Activated CD4-positive, alpha-beta T cell treated with anti-CD3 and anti-CD28 coated beads, Interleukin-2, Interleukin-4, amounts not matched to agents 100 ng/mL and 50 ng/mL, durations not matched to agents 16 hours and 8 hours (primary cell): ENCODE measurements at places on chromosomes 16 and 17.

GRCh38 chr17:64252831-64253230 is 10.2 kb downstream of the TEX2 start:
- no peak for DNase-seq

DNA sequence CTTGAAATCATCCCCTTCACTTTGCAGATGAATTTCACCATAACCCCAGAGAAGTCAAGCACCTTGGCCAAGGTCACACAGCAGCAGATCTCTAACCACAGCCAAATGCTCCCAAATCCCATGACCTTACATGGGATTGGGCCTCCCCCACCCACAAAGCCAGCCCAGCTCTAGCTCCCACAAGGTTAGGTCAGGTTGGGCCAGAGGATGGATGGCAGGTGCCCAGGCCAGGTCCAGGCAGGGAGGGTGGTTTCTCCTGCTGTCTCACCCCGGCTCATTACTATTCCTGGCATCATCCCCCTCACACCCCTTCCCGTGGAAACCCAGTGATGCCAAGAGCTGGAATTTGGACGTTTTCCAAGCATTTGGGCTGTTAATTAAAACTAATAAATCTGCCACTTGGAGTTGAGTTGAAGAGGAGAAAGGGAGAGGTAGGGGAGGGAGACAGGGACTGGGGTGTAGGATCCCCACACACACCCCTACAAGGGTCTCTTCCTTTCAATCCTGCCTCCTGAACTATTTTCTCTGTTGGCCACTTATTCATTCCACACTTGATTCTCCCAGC is 181.6 kb downstream of the TMEM132E start:
- DNase-seq: no peak

GRCh38 chr16:84717484-84717883 is 17.7 kb downstream of the USP10 start:
- DNase-seq: no peak

- no peak for DNase-seq
Observed at GRCh38 chr17:14448818-14449217, 147.9 kb downstream of the HS3ST3B1 start.

- DNase-seq: no peak
Observed at GRCh38 chr17:34566873-34567272, 12.5 kb upstream of the TMEM132E start.

DNA sequence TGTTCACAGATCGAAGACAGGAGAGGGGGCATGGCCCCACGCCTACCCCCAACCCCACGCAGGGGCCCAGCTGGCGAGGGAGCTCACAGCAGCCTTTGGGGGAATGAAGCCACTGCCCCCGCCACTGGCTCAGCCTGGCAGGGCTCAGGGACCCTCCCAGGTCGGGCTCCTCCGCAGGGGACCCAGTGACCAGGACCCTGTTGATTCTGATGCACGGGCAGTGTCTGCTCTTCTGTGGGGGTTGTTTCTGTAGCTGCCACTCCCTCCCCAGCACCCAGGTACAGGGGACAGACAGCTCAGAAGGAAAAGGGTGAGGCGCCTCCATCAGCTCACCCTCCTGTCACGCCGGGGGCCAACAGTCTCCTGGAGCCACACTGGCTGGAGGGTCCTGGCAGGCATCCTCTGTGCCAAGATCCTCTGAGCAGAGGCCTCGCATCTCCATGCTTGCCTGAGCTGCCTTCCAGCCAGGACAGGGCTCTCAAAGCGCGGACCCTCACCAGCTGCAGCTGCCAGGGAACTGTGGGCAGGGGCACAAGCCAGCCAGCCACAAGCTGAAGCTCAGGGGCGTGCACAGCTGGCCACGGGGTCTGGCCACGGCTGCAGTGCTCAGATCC is 49.1 kb downstream of the ZNF778 start:
- no peak for DNase-seq

DNA sequence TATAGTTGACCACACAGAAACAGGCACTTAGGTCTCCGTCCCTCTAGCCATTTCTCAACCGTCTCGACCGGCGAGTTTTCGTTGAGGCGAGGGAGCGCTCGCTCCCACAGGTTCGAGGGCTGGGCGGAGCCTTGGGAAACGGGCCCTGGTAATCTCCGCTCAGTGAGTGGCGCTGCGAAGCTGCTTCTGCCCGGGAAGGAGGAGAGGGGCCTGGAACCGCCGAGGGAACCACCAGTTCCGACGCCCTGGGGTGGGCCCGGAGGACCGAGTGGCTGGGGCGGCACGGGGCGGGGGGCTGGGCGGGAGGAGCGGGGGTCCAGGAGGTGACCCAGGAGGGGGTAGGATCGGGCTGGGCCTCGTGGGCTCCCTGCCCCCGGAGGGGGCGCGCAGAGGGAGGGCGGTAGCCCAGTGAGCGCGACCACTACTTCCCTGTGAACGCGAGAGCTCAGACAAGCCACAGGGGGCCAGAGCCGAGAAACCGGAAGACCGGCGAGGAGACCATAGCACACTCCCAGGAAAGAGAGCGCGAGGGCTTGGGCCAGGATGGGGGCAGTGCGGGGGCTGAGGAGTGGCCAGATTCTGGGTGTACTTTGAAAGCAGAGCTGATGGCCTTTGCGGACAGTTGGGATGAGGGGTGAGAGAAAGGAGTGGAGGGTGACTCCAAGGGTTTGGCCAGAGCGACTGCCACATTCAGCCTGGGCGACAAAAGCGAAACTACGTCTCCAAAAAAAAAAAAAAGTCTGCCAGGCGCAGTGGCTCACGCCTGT is 29.9 kb upstream of the ARL4D start:
- peak; percentile 71 for DNase-seq

DNA sequence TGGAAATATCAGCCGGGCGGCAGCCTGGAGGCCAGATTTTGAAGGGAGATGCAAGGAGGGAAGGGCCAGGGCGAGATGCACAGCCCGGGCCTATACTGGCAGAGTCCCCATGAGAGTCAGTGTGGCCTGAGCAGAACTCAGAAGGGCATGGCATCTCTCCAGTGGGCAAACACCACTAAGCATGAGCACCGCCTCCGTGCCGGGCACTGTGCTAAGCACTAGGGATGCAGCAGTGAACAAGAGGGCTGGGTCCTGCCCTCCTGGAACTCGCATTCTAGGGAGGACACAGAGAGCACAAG is 33.5 kb downstream of the TK2 start:
- DNase-seq: no peak

GRCh38 chr17:48011405-48012150 is 26.0 kb downstream of the COPZ2 start:
- DNase-seq: peak; percentile 63

DNA sequence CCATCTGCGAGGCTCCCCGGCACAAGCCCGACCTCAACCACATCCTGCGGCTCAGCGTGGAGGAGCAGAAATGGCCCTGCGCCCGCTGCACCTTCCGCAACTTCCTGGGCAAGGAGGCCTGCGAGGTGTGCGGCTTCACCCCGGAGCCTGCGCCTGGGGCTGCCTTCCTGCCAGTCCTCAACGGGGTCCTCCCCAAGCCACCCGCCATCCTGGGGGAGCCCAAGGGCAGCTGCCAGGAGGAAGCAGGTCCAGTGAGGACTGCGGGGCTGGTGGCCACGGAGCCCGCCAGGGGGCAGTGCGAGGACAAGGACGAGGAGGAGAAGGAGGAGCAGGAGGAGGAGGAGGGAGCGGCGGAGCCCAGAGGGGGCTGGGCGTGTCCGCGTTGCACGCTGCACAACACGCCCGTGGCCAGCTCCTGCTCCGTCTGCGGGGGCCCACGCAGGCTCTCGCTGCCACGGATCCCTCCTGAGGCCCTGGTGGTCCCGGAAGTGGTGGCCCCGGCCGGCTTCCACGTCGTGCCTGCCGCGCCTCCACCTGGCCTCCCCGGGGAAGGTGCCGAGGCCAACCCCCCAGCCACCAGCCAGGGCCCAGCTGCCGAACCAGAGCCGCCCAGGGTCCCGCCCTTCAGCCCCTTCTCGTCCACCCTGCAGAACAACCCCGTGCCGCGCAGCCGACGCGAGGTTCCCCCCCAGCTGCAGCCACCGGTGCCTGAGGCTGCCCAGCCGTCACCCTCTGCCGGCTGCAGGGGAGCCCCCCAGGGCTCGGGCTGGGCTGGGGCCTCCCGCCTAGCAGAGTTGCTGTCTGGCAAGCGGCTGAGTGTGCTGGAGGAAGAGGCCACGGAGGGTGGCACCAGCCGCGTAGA is 13.1 kb upstream of the PRR35 start:
- peak; percentile 14 for DNase-seq

GRCh38 chr16:85302018-85302847 is 190.0 kb upstream of the CIBAR2 start:
- DNase-seq: no peak
